ENCODE measurements at places on chromosomes 11 and 22. TPM values are rescaled to one million over a fixed set of nuclear protein-coding genes. Genes with fewer than 3 reads are reported as not detected.

The RASGRP2 gene
- 0.37 TPM for total RNA-seq

The DLG2 gene
- 0.98 TPM for total RNA-seq

The POTEH gene
- total RNA-seq: not detected

The SEC14L6 gene
- not detected for total RNA-seq

The SCN3B gene
- total RNA-seq: under 0.01 TPM

The UPB1 gene
- total RNA-seq: not detected

The LUZP2 gene
- total RNA-seq: under 0.01 TPM

The IFITM1 gene
- 9.6 TPM for total RNA-seq

The TUB gene
- total RNA-seq: 7.7 TPM

The JAML gene
- total RNA-seq: not detected

The APOBEC3B gene
- 3.9 TPM for total RNA-seq

The ELFN2 gene
- total RNA-seq: 0.59 TPM

The NPAS4 gene
- not detected for total RNA-seq

The FXYD2 gene
- total RNA-seq: 0.20 TPM

The MOGAT2 gene
- not detected for total RNA-seq

The GGTLC2 gene
- not detected for total RNA-seq

The RIC3 gene
- not detected for total RNA-seq
